ENCODE measurements at places on chromosomes 11 and 22.

GRCh38 chr11:66529069-66529468 is 16.8 kb downstream of the ZDHHC24 start:
- no peak for DNase-seq

- no peak for DNase-seq
These were observed 129.5 kb upstream of the OPCML start for GRCh38 chr11:133661846-133662245.

DNA sequence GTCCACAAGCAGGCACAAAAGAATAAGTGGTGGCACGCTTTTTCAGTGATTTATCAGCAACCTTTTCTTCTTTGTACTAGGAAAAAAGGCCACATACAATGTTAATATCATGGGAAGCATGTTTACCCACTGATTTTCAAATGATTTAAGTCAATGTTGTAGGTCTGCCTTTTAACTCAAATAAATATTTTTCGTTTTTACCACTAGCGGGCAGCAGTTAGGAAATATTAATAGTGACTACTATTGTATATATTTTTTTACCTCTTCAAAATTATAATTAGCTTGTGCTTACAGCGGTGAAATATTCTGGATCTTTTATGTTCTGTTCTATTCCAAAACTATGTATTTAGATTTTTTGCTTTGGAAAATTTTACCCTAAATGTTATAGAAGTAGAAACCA is 6.4 kb upstream of the SLC17A6 start:
- no peak for DNase-seq

- DNase-seq: no peak
These were observed 10.5 kb downstream of the GRK2 start for GRCh38 chr11:67276781-67277230.

DNA sequence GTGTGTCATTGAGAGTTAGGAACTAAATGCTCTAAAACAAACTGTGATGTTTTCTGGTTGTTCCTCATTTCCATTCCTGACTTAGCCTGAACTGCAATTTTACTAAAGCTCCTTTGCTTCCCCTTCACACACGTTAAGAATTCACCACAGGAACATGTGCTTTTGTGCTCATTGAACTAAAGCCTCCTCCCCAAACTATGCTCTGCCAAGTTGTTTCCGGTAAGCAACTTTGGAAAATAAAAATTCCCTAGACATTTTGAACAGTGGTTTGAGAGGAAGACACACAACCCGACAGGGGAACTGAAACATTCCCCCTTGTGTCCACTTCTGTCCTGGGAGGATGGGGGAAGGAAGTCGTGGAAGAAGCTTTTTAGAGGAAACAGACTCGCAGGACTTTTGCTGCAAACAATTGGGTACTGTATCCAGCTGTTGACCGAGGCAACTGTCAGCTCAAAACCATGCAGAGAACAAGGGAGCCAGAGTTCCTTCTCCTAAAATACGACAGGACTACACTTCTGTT is 66.9 kb downstream of the GAB2 start:
- no peak for DNase-seq

DNA sequence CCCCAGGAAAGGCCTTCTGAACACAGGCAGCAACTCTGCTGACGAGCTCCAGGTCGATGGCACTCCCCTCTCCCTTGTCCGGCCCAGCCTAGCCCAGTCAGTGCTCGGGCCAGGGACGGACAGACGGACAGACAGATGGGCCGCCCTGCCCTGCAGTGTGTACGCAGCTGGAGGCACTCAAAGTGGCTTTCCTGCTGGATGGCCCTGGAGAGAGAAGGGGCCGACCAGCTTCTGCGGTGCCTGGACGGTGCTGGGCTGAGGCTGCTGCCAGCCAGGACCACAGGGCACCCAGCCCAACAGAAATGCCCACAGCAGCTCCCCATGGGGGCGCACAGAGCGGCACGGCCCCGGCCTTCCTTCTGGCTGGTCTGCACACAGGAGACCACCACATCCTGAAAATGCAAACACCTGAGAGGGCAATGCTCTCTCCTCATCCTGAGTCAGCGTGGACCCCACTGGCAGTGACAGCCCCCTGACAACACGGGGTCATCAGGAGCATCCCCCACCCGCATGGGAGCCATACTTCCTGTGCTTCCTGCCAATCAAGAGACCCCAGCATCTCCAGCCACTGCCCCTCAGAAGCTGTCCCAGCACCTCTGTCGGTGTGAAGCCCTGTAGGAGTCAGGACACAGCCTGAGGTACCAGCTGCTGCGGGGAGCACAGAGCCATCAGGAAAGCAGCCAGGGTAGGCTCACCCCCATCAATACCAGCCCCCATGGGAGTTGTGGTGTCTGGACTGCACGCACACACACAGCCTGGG is 692 bp upstream of the MOB2 start:
- DNase-seq: no peak

- peak; percentile 27 for DNase-seq
These were observed 93.8 kb upstream of the BLID start for GRCh38 chr11:122209619-122210366.

DNA sequence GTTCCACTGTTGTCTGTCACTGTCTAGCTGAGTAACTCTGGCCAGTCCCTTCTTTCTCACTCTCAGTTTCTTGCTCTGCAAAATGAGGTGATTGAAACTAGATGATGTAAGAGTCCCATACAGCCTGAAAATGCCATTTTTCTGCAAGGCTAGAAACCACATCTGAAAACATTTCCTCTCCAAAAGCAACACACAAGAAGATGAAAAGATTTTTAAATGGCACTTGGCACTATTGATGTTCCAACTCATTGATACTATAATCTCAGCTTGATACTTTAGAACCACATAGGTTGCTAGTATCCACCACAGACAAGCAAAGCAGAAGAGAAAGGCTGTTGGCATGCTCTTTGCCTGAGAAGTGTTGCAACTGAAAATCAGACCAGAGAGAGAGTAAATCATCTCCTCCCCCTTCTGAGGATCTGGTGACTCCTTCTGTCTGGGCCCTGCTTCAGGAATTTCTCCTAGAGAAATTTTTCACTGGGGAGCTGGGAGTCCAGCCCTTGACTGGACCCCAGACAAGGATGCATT is 1217.9 kb downstream of the LRRC4C start:
- DNase-seq: no peak

GRCh38 chr11:107858217-107859070 is at the start of gene SLC35F2:
Gene SLC35F2, minus strand, starts transcription at chr11:107858787. Its CDS starts 20 bp downstream, at chr11:107858767.
- DNase-seq: peak; percentile 86

GRCh38 chr11:96647621-96648020 is 257.8 kb downstream of the JRKL start:
- DNase-seq: no peak

DNA sequence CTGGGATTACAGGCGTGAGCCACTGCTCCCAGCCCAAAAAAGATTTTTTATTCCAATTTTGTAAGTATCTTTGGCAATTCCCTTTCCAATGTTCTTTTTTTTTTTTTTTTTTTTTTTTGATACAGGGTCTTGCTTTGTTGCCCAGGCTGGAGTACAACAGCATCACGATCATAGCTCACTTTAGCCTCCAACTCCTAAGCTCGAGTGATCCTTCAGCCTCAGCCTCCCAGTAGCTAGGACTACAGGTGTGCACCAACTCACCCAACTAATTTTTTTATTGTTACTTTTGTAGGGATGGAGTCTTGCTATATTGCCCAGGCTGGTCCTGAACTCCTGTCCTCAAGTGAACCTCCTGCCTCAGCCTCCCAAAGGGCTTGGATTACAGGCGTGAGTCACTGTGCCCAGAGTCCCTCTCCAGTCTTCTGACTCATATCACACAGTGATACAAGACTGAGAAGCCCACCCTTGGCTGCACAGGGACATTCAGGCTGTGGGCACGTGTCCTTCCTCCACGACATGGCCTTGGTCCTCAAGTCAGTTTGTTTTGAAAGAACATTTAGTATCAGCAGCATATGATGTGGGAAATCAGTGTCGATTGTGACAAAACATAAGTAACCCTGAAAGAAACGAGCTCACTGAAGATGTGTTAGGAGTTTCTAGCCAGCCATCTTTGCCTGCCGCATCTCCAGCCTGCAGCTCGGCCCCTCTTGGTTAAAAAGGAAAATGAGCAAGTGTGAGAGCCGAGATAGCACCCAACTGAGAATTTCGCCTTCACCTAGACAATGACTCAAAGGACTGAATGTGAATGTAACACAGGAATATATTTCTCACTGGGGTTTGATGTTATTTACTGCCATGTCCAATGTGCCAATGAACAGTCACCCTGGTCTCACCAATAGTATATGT is 175.5 kb downstream of the MN1 start:
- no peak for DNase-seq

- no peak for DNase-seq
These were observed 1339.5 kb downstream of the BRD1 start for GRCh38 chr22:48488149-48488551.

- DNase-seq: no peak
These were observed 249.2 kb downstream of the DLG2 start for GRCh38 chr11:85377901-85378300.

GRCh38 chr11:107859459-107860239 is 1.1 kb upstream of the SLC35F2 start:
- DNase-seq: peak; percentile 53

GRCh38 chr11:18936002-18936673 is 3.1 kb downstream of the MRGPRX1 start:
- no peak for DNase-seq

DNA sequence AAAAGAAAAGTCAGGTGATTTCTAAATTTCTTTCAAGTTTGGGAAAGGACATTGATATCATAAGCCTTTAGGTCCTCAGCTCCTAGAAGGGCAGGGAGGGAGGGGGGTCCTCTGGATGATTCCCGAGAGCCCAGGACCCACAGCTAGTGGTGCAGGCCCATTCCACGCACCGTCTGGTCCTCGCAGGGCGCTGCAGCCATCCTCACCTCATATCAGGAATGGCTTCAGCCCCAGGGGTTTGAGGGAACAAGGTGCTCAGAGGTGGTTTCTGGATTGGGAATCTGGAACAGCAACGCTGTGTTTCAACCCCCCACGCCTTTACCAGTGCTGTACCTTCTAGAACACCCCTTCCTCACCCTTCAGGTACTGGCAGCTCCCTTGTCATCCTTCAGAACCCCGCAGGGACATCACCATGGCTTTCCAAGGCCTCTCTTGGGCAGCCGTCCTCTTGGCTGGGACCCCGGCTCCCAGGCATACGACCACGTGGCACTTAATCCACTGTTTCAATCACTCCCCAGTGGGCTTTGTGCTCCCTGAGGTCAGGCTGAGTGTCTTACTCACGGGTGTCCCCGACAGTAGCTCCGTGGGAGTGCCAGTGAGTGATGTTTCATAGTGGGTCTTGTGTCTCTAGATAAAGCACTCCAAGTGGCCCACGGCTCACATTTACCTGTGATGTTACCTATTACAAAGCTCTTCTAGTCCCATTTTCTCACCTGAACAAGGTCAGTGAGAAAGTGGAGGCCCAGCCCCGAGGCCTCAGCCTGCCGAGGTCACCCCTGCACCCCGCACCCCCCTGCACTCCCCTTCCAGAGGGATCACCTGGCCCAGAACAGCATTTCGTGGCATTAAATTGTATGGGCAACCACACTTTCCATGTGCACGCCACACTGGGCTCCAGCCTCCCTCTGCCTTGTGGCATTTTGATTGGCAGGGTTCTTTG is 93.9 kb downstream of the MORC2 start:
- no peak for DNase-seq

GRCh38 chr11:131688048-131688693 is 317.8 kb downstream of the NTM start:
- peak; percentile 72 for DNase-seq

DNA sequence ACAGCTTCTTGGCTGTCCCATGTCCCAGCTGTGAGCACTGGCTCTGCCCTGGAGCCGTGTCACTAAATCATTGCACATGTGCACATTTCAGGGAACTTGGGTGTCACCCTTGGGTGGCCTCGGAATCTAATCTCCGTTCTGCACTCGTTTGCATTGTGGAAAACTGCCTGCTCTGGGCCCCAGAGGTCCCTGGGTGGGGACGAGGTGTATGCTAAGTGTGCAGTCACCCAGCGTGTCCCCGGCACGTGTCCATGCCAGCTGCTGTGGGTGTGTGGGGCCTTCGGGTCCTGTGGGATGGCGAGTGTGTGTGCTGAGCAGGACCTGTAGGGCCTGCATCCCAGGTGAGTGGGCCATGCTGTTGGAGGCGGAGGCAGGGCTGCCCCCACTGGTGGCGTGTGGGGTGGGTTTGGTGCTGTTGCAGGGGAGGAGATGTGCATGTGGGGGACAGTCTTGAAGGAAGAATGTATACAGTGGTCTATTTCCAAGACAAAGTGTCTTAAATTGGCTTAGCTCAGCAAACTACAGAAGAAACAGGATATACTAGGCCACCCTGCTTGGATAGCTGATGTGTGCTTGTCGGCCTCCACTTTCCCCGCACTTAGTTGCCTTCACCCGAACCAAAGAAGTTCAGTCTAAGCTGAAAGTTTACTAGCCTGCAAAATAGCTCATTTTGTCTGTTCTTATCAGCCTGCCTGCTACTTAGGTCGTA is 14.6 kb downstream of the TANGO2 start:
- DNase-seq: no peak

GRCh38 chr11:1121331-1121812 is 36.4 kb upstream of the MUC5AC start:
- DNase-seq: no peak

GRCh38 chr11:113256431-113257202 is 57.8 kb upstream of the TTC12 start:
- DNase-seq: peak; percentile 6

DNA sequence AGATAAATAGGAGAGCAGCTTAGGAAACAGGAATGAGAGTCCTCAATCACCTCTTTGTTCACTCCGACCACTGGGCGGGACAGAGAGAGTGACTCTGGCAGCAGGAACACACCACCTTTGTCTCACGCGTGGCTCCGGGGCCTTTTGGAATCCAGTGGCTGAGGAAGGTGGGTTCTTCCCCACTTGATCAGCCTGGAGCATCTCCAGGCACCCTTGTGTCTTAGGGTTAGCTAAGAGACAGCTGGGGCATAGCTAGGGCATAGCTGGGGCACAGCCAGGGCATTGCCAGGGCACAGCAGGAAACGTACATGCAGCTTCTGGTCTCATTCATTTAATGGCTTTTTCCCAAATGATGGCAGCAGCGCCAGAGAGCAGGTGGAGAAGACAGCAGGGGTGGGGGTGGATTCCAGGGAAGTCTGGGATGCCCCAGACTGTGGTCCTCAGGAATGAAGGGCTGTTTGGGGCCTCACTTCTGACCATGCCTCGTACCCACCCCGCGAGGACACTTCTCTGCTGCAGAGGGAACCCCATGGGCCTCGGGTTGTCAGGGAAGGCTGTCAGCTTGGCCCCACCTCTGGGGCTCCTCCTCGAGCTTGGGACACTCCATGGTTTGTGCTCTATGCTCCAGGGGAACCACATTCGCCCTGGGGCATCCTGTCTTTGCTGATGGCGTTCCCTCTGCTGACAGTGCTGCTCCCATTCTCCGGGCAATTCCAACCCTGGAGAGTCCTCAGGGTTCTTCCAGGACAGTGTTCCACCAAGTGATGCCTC is 30.4 kb upstream of the SHANK2 start:
- DNase-seq: no peak
